Globus pallidus (tissue), 1 donor: ENCODE measurements at places on chromosomes 4 and X.

GRCh38 chr4:61501812-61502211, 301.7 kb downstream of the ADGRL3 start:
- no peak for DNase-seq

- DNase-seq = no peak
These were observed 11.1 kb upstream of the NAT8L start for GRCh38 chr4:2047781-2048581.

DNA sequence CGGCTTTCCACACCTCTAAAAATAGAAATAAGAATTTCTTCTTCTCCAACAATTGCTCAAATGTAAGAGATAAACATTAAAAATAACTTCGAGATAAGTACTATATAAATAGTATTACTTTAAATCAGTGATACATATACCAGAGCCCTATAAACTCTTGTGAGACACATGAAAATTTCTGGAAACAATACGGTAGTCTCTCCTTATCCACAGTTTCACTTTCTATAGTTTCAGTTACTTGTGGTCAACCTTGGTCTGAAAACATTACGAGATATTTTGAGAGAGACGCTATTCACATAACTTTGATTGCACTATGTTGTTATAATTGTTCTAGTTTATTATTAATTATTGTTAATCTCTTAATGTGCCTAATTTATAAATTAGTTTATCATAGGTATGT, 101.5 kb upstream of the CXXC4 start:
- DNase-seq = no peak

- DNase-seq = no peak
These were observed 327.1 kb downstream of the NAP1L3 start for GRCh38 chrX:93346309-93346708.

DNA sequence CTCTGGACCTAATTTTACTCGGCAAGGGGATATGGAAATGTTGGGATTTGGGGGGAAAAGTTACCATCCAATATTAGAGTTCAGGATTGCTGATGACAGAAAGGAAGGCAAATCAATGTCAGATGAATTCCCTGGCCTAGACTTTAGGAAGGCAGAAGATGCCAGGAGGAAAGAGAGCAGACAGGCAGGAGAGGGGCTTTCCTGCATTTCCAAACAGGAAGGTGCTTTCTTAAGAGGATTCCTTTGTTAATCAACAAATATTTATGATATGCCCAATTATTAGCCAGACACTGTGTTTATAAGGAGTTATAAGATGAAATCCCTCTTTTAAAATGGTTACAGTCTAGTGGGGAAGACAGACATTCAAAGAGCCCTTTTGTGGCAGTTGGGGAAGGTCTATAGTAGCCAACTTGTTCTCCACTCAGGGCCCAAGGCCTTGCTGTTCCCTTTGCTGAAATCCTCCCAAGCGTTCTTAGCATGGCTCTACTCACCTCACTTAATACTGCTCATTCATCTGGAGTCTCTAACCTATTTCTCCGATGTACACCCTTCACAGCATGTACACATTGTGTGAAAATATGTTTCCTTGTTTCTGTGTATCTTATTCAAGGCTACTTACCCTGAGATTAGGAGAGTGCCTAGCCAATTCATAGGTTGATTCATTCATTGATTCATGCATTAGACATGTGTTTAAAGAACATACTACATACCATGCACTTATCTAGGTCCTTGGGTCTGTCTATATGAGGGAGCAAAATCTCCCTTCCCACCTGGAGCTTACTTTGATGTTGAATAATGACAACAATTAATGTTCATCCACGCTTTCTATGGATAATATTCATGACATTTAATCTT, 5.3 kb downstream of the IGFBP7 start:
- DNase-seq = no peak

- DNase-seq = no peak
These were observed 53.7 kb downstream of the MID1 start for GRCh38 chrX:10566716-10567097.

- DNase-seq = no peak
These were observed 65.2 kb downstream of the FBXO8 start for GRCh38 chr4:174218127-174218790.

- DNase-seq = no peak
These were observed 1849.2 kb downstream of the STIM2 start for GRCh38 chr4:28709891-28710290.

- DNase-seq = no peak
These were observed 161.8 kb upstream of the PCDH18 start for GRCh38 chr4:137694138-137694537.

- DNase-seq = no peak
These were observed 16.8 kb downstream of the AFF2 start for GRCh38 chrX:148517176-148517575.

GRCh38 chr4:158850371-158850770, 81.5 kb downstream of the FNIP2 start:
- DNase-seq = no peak

GRCh38 chr4:7046971-7047370, 3.8 kb downstream of the TADA2B start:
- no peak for DNase-seq

- DNase-seq = no peak
These were observed 1367.1 kb downstream of the STIM2 start for GRCh38 chr4:28227764-28228163.

GRCh38 chr4:185229021-185229818, 19.8 kb downstream of the SNX25 start:
- no peak for DNase-seq

- DNase-seq = no peak
These were observed 2493.3 kb downstream of the ARAP2 start for GRCh38 chr4:33751050-33751449.

DNA sequence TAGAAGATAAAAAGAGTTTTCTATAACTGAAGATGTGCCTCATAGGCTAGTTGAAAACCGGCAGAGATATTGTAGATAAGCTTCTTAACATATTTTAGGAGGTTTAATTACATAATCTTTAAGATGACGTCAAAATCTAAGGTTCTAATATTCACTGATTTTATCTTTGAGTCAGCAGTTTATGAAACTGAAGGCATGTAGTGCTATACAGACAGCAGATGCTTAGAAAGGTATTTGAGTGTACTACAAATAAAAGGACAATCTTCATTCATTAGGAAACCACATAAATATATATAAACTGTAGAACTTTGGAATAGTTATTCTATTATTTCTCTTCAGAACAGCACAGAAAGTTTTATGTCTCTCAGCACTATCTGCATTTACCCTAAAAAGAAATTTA, 504.8 kb downstream of the IL15 start:
- DNase-seq = no peak

DNA sequence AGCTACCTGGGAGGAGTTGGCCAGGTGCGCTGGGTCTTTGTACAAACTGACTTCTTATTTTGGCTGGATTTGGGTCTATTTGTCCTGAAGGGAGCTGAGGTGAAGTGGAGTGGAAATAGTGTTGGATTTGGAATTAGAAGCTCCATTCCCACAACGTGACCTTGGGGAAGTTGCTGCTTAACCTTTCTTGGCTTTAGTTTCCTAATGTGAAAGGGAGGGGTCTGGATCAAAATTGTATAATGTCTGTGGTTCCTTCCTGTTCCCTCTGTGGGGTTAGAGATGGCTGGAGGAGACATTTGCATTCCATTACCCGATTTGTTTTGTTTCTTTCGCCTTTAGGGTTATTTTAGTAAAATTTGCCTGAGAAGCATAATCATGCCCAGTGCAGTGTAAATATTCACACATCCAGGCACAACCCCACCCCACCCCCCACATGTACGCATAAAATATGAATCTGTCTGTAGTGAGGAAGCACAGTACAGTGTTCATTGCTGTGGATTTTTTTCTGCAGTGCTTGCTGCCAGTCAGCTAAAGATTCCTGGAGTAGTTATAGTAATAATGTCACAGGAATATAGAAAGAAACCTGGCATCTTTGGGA, 21.5 kb downstream of the JADE1 start:
- no peak for DNase-seq

GRCh38 chrX:154809939-154810665, 4.8 kb upstream of the MPP1 start:
- no peak for DNase-seq

- no peak for DNase-seq
These were observed 406.5 kb downstream of the IQCM start for GRCh38 chr4:149409146-149409545.

DNA sequence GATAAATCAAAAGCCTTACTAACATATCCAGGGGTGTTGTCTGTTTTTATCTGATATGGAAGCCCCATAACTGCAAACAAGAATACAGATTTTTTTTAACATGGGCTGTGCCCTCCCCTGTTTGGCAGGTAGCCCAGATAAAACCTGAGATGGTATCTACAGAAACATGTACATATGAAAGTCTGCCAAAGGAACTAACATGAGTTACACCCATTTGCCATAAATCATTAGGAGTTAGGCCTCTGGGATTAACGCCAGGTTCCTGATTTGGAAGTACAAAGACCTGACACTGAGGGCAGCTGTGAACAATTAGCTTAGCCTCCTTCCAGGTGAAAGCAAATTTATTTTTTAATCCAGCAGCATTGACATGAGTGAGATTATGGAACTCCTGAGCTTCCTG, 264.3 kb downstream of the TECRL start:
- DNase-seq = no peak

GRCh38 chrX:140701480-140701879, 8.1 kb upstream of the LINC00632 start:
- peak; percentile 51 for DNase-seq

DNA sequence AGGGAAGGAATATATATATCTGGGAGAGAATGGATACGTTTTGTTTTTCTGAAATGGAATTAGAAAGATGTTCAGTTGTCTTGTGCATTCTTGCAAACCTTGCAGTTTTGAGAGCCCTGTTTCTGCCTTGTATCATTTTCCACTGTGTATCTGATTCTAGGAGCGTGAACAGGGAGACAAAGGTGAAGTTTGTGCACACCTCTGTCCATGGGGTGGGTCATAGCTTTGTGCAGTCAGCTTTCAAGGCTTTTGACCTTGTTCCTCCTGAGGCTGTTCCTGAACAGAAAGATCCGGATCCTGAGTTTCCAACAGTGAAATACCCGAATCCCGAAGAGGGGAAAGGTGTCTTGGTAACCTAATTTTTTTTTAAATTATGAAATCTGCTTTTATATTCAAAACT, 17.7 kb downstream of the PGM2 start:
- no peak for DNase-seq

- no peak for DNase-seq
These were observed 46.6 kb upstream of the PGRMC2 start for GRCh38 chr4:128334256-128334655.

DNA sequence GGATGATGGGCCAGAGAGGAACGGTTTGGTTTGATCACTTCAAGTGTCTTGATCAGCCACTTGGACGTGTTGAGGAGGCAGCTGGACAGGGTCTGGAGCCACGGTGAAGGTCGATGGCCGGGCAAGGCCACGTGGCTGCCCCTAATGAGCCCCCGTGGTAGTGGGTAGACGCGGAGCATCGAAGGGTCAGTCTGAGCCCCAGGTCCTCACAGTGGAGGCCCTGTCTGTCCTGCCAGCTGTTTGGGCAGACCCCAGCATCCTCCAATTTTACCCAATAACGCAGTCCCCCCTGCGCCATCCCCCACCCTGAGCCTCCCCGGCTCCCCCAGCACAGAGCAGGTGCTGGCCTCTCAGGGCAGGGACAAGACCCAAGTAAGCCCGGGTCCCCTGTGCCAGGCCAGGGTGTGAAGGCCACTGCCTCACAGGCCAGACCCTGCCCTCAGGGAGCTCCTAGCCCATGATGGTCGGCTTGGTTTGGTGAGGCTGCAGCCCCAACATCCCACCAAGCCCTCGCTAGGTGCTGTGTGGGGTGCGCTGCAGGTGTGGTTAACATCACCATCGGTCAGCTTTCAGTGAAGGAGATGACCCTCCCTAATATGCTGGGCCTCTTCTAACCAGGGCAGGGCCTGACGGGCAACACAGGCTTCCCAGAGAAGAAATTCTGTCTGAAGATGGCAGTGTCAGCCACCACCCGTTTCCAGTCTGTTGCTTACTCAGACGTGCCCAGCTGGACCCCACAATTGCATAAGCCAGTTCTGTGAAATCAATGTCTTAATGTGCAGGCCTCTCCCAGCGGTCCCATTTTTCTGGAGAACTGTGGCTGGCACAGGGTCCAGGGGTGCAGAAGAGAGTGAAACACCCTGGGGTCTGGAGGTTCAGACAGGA, 40.5 kb upstream of the NKX1-1 start:
- no peak for DNase-seq

DNA sequence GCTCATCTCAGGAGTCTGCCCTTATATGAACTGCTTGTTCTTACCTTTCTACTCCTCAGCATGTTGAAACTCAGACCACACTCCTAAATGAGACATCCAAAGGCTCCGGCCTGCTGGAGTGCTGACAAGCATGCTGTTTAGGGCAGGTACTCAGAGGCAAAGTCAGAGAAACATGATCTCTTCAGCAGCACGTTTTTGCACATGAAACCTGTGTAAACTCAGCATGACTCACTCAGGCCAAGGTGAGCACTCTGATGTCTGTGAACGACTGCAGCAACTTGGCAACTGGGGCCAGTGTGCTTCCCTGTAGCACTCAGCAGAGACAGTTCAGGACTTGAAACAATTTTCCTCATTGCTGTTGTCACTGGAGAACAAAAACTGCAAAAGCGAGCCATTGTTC, 109.6 kb downstream of the PACRGL start:
- DNase-seq = peak; percentile 11

DNA sequence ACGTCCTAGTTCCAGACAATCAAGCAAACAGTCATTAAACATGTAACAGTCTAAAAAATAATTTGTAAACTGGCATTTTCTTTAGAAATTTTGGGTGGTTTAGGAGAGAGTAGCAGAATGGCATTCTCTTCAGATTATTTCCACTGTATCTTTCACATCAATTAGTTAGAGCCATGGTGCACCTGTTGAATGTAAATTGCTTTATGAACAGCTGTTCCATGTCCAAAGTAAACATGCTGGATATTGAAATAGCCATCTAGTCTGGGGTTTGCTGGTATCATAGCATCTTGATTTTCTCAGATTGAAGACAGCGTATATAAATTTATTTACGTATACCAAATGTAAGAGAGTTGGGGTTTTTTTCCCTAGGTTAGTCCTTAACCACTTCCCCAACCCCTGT, 143.6 kb downstream of the RCHY1 start:
- DNase-seq = no peak

GRCh38 chr4:119508281-119508680, 120.3 kb downstream of the PDE5A start:
- no peak for DNase-seq

DNA sequence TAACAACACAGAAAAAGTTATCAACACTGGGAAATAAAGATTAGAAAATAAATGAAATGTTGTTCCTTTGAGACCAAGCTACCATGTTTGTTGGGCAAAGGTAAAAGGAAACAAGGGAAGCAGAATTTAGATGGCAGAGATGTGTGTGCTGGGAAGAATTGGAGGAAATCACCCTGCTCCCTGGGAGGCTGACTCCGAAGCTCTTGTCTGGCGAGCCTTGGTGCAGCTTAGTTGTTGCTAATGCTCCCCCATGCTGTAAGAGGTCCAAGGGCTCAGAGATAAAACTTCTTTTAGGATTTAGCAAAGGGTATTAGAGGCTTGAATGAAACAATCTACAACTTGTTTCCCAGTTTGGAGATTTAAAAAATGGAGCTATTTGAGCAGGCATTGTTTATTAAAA, 123.8 kb upstream of the DDIT4L start:
- DNase-seq = no peak

- no peak for DNase-seq
These were observed 26.0 kb upstream of the MGST2 start for GRCh38 chr4:139639654-139640053.

- DNase-seq = no peak
These were observed 27.5 kb upstream of the OTUD4 start for GRCh38 chr4:145207934-145208333.

GRCh38 chr4:186936496-186937375, 213.1 kb upstream of the FAT1 start:
- DNase-seq = no peak

- DNase-seq = no peak
These were observed 44.9 kb downstream of the JADE1 start for GRCh38 chr4:128854433-128854832.

GRCh38 chr4:148215202-148215601, 227.0 kb downstream of the NR3C2 start:
- no peak for DNase-seq
